T-helper 22 cell (primary cell): ENCODE measurements at places on chromosomes 1 and 21.

- no peak for DNase-seq
Observed at GRCh38 chr1:66250478-66250877, 283.5 kb upstream of the SGIP1 start.

- no peak for DNase-seq
Observed at GRCh38 chr1:3156936-3157335, 87.9 kb downstream of the PRDM16 start.

DNA sequence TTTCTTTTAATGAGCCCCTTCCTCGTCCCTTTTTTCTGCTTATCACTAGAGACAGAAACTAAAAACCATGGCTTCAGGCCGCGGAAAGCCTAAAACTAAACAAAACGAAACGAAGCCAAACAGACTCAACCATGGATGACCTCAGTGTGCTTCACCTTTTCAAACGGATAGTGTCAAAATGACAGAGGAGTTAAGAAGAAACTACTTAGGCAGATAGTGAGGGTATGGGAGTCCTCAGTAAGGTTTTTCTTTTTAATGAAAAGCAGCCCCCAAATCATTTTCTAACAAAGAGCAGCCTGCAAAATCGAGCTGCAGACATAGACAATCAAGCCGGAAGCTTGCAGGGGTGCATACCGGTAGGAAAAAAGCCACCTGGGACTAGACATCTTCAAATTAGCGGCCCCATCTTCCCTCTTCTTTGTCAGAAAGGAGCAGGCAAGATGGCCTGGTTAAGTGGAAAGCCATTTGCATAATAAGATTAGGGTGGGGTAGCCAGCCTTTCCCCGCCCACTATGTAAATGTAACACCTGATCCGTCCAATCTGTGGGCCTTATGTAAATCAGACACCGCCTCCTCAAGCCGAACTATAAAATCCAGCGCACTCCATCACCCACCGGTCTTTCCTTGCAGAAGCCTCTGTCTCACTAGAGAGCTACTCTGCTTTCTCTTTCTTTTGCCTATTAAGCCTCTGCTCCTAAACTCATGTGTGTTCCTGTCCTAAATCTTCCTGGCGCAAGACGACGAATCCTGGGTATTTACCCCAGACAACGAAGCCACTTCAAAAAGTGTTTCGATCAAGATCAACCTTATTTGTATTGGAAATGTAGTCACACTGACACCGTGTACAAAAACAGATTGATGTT lies 6.2 kb upstream of the ERO1B start:
- no peak for DNase-seq

DNA sequence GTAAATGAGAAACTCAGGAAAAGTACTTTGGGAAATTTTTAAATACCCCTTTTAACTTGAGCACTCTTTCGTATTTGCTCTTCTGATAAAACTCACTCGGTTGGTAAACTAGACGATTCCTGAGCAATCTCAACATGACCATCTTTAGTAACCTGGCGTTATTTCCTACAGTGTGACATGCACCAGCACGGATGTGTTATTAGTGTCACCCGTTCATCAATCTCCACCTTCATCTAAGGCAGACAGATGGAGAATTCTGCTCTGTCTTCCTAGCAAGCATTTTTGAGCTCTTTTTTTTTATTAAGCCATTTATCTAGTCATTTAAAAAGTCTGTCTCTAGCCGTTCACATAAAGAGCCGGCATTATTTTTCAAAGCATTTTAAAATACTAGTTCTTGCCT lies 155.2 kb downstream of the DISP1 start:
- DNase-seq = no peak

- no peak for DNase-seq
Observed at GRCh38 chr1:51840743-51841461, 37.6 kb downstream of the NRDC start.

- no peak for DNase-seq
Observed at GRCh38 chr1:228938537-228938901, 203.2 kb downstream of the RHOU start.

DNA sequence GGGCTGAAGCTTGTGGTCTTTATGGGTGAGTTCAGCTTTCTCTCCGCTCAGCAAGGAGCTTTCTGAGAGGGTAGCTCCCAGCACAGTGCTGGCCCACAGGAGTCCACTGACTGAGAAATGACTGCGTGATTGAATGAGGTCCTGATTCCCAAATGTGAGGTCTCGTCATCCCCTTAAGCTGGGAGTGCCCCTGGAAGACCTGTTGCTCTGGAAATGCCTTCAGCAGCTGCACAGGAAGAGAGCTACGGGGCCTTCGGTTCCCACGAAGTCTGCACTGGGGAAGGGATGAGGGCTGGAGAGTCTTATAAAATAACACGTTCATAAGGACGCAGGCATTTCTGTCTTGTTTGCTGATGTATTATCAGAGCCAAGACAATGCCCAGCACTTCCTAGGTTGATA lies 14.0 kb downstream of the TNNT2 start:
- no peak for DNase-seq

DNA sequence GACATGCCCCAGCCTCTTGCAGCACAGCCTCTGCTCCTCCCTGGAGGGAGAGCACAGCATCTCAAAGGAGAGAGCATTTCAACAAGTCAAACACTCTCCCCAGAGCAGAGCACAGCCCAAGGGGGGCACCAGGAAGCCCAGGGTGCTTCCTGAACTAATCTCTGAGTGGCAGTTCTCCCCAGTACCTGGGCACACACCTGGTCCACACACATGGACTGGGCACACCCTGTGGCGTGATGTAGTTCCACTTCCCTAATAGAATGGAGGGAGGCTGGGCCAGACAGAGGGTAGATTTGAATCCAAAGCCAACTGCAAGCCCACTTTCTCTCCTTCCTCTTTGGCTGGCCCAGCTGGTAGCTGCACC lies 55.5 kb downstream of the CD46 start:
- DNase-seq = no peak

GRCh38 chr21:29640080-29640508 lies 299.7 kb downstream of the GRIK1 start:
- no peak for DNase-seq

DNA sequence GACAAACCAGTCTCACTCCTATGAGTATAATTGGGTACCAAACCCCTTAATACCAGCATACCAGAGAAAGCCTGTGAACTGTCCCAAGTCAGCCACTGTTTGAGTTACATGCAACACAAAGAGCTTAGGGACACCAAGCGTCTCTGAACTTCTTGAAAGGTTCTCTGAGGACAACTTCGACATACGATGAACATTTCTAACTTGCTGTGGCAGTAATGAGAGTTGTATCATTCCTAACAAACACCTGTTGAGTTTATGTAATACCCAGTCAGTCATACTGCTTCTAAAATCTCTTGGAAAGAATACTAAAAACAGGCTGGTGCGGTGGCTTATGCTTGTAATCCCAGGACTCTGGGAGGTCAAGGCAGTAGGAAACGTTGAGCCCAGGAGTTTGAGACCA lies 18.4 kb downstream of the CCT8 start:
- no peak for DNase-seq

DNA sequence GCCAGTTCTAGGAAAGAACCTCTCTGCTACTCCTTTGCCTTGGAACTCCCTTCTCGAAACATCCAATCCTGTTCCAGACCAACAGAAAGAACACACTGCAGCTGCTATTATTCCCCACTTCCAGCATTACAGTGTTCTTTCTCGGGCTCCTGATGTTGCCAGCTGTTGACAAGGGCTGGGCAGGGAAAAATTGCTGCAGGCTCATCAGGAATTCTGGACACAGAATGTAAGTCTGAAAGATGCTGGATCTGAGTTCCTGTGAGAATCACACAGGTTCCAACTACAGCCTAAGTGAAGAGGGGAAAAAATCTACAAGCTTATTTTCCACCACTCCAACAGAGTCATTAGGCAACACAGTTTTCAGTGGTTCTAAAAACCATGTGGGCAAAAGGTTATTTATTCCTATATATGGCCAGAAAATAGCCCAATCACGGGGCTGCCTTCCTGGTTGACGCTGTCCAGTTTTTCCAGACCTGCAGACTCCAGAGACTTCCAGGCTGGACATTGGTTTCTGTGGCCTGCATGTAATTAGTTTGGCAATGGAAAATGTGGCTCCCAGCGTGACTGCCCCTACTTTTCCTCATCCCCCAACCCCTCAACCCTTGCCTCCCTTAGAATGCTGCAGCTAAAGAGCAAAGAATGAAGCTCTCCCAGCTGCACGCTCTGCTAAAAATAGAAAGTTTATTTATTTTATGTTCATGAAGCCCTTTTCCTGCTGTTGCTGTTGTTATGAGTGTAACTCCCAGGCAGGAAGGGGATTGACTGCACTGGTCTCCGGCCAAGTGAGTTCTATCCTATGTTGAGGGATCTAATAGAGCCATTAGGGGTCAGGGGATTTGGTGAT lies 8.3 kb upstream of the KIAA0040 start:
- DNase-seq = no peak
